Stimulated activated naive CD8-positive, alpha-beta T cell treated with anti-CD3 and anti-CD28 coated beads, Interleukin-15, Interleukin-2, amounts not matched to agents 100 U/mL and 50 U/mL, for 24 hours (primary cell): ENCODE measurements at places on chromosomes 6 and 20.

DNA sequence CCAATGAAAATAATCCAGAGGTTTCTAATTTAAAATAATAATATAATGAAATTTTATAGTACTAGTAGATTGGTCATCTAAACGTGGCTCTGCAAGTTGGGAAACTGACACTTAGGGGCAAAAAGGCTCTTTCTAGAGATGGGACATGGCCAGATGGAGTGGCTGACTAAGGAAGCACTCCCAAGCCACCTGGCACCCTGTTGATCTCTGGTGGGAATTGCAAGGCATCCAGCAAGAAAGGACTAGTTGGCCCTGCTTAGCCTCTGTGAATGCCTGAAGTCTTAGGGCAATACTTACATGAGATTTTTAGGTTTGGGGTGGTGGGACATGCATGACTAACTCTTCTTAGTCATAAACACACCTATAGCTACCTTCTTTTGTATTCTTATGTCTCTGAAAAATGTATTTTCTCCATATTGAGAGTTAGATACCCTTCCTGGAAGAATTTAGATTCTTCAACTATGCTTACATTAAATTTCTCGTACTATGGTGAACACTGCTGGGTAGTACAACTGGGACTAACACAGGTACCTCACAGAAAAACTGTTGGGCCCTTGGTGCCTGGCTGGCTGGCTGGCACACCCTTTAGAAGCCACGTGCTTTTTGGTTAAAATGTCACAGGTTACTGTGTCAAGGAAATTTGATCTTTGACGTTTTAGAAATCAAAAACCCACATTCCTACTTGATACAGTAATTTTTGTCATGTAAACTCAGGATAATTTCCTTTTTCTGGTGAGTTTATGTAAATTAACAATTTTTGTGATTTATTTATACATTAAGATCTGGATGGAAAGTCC is 25.0 kb upstream of the SH3BGRL2 start:
- no peak for DNase-seq

DNA sequence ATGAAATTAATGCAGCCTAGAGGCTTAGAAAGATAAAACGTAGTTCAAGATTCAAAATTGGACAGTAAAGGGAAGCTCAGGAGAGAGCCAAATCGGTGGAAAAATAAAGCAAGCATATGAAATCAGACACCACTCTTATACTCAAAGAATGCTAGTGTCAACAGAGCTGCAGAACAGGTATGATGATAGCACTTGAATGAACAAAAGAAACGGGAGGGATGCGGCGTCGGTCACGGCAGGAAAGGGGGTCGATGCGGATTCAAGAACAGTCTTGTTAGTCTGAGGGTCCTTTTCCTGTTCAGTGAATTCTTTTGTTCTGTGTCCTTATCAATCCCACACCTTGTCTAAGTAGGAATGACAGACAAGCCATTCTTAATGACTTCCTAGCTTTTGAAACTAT is 114.4 kb downstream of the FOXC1 start:
- DNase-seq: no peak

GRCh38 chr6:34157236-34157830 is 11.4 kb upstream of the GRM4 start:
- DNase-seq: no peak

- no peak for DNase-seq
Measured at GRCh38 chr6:38552121-38552520, 87.6 kb downstream of the BTBD9 start.

- DNase-seq: no peak
Measured at GRCh38 chr6:132648356-132648755, 10.6 kb downstream of the TAAR1 start.

GRCh38 chr6:160275511-160276003 is 16.9 kb upstream of the SLC22A2 start:
- DNase-seq: no peak

- DNase-seq: no peak
Measured at GRCh38 chr6:81985191-81985590, 232.7 kb upstream of the TENT5A start.

DNA sequence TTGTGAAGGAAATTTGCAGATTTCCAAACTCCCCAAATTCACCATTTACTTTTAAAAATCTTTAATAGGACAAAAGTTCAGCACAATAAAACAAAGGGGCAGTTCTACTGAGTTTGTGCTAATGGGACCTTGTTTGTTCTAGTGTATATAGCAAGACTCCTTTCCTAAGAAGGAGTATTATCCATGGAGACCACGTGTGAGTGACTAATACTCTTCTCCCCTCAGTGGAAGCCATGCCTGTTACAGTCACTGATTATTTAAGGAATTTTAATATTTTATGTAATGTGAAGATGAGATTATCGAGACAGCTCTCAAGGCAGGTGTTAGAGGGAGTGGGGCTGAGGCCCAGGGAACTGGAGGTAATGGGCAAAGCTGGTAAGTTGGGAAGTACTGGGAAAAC is 16.4 kb upstream of the QKI start:
- DNase-seq: no peak

DNA sequence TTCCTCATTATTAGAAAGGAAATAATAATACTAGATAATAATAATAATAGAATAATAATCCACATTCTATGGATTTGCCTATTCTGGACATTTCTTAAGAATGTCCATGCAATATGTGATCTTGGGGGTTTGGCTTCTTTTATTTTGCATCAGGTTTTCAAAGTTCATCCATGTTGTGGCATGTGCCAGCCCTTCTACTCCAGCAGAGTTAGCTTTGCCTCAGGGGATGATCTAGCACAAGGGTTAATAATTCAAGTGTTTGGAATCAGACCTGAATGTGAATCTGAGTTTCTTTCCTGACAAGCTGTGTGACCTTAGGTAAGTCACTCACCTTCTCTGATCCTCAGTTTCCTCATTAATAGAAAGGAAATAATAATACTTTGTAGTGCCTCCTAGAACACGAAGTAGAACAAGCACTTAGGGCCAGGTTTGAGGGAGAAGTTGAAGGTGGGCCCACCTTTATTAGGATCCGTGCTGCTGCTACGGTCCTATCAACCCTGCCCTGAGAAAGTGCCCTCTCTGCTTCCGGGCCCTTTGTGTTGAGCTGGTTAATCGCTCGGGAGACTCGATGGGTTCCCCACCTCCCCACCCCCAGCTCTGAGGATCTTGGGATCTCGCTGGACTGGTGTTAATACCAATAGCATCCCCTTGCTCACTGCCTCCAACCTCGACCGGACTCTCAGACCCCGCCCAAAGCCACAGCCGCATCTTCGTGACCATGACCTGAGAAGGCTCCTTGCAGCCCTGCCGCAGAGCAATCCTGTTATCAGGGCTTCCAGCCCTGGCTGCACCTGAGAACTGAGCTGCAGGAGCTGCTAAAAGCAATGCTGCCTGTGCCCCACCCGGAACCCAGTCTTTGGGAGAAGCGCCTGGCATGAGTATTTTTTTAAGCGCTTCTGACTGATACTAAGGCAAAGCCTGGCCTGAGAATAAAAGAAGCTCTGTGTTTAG is 26.9 kb downstream of the RBM38 start:
- no peak for DNase-seq

DNA sequence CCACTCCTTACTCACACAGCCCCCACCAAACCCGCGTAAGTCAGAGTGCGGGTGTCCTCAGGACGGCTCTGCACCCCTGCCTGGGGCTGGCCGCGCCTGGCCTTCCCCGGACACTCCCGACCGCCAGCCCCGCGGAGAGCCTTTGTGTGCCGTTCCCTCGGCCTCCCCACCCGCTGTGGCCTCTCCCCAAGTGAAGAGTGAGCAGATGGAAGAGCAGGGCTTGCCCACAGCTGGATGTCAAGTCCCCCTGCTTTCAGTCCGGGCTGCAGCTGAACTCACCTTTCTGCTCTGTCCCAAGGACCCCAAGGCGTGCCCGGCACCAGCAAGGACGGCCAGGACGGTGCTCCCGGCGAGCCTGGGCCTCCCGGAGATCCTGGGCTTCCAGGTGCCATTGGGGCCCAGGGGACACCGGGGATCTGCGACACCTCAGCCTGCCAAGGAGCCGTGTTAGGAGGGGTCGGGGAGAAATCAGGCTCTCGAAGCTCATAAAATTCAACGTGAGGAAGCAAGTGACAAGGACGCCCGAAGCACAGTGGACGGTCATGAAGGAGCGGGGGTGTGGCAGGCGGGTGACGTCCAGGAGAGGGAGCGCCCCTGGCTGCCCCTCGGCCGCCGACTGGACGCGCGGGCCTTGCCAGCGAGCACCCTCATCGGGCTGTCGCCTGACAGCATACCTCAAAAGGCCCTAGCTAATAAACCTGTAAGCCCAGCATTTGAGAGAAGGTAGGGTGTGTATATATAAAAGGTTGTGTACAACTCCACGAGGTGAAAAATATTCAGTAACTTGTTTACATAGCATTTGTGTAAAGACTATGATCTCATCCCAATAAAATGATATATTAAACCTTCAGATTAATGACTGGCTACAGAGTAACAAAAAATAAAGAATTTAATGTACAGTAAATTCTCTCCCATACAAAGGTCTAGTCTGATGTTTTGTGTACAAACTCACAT is 21.1 kb downstream of the TCFL5 start:
- no peak for DNase-seq

GRCh38 chr6:134819863-134820800 is 129.8 kb downstream of the ALDH8A1 start:
- DNase-seq: no peak

DNA sequence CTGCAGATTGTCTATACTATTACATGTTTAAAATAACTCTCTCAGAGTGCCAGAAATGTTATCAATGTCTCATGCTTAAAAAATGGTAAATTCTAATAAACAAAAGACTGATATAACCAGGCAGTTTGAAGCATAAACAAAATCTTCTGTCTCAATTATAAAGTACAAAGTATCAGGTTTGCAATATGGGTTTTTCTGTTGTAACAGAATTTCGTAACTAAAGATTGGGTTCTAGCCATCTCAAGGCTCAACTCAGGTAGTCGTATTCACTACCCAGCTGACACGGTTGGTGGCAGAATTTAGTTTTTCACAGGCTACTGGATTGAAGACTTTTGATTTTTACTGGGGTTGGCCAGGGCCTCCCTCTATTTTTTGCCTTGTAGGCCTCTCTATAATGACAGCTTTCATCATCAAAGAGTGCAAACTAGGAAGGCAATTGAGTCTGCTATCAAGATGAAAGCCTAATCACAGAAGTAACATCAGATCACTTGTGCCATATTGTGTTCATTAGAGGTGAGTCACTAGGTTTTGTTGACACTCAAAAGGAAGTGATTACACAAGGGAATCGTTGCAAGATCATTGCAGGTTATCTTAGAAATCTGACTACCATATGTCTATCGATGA is 3.6 kb downstream of the CYP39A1 start:
- no peak for DNase-seq

GRCh38 chr6:170438402-170438753 is 114.7 kb downstream of the PSMB1 start:
- peak; percentile 57 for DNase-seq

DNA sequence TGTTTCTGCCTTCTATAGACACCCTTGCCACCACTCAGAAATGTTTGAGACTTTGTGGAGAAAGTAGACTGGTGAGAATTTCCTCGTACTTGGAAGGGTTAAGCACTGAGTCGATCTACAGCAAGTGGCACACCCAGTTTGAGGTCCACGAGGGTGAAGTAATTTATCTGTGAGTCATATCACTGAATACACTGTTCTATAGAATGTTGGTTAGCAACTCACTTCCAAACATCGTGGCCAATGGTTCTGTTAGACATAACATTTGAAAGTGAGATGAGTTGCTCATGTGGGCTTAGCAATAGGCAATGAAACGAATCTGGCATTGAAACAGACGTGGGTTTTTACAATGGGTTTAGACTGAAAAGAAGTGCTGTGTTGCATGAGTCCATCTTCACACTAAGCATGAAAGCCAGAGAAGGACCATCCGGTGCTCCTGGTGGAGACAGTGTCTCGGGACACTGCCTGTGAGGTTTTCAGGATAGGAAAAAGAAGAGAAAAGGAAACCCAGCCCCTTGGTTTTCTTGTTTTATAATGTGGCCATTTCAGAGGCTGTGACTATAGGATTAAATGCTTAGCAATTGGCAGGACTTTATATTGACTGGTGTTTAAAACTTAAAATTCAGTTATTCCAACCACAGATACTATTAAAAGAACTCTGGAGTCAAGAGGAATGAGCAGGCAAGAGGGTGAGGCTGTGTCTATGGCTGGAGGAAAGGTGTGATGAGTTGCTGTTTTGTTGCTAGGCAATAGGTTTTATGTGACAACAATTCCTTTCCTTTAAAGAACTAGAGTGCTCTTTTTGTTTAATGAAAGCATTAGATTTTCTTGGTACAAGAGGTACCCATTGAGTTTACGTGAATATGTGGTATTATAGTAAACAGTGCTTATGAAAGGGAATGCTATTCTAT is 31.0 kb upstream of the EZR start:
- peak; percentile 42 for DNase-seq

- DNase-seq: no peak
Measured at GRCh38 chr20:17786221-17786718, 86.5 kb downstream of the BANF2 start.

DNA sequence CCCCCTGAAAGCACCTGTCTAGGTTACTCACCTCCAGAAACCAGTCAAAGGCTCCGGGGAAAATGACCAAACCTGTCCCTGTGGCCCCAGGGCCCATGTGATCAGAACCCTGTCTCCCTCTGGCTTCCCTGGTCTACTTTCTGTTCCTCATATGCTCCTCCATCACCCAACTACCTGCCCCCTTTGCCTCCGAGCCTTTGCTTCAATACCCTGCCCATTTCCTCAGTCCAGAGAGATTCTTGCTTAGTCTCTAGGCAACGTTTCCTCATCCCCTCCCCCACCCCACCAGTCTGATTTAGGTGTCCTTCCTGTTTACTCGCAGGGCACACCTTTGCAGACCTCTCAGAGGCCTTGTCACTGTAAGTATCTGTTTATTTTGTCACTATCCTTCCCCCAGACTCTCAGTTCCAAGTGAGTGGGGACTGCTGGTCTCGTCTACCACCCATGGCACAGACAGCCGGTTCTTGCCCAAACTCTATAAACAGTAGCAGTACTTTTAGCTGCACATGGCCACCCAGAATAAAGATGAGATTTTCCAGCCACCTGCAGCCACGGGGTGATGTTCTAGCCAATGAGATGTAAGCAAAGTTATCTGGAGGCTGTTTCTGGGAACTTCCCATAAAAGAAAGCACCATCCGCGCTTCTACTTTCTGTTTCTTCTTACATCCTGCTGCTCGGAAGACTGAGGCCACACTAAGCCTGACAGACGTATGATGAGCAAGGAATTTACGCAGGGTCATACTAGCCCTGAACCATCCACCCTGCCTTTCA is 13.3 kb downstream of the ELOVL5 start:
- peak; percentile 59 for DNase-seq

- DNase-seq: no peak
Measured at GRCh38 chr6:43120944-43121913, 45.1 kb downstream of the PTK7 start.

GRCh38 chr6:44192428-44193041 is 24.2 kb upstream of the MYMX start:
- DNase-seq: no peak

DNA sequence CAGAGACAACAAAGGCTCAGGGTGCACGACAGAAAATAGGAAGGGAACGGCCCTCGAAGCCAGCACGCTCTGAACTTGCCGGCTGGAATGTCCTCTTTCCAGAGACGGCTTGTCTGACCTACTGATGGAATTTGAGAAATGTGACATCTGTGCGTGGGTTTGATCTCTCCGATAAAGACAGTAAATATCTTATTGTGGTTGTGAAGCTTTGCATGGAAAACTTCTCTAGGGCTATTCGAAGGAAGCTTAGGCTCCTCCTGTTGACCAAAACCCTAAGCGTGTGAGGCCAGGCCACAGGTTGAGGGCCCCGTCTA is 247.3 kb downstream of the ZNF217 start:
- DNase-seq: no peak
